CD4-positive, alpha-beta T cell treated with Interleukin-1 beta for 1 hour (primary cell): ENCODE measurements at places on chromosomes 2 and 18.

DNA sequence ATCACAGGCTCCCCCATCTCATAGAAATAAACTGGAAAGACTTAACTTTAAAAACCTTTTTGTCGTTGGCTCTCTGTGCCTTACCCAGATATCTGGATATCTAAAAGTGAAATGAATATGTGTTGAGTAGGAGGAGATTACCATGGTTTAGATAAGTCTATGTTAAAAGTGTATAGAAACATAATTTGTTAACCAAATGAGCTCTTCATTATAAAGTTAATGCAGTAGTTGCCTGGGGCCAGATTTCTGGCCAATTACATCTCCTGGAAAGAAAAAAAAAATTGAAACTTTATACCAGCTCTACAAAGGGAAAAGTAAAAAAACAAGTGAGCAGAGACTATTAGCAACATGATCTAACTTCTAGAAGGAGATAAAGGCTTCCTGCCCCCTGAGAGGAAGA, 259.6 kb upstream of the UBE2E3 start:
- DNase-seq: no peak

DNA sequence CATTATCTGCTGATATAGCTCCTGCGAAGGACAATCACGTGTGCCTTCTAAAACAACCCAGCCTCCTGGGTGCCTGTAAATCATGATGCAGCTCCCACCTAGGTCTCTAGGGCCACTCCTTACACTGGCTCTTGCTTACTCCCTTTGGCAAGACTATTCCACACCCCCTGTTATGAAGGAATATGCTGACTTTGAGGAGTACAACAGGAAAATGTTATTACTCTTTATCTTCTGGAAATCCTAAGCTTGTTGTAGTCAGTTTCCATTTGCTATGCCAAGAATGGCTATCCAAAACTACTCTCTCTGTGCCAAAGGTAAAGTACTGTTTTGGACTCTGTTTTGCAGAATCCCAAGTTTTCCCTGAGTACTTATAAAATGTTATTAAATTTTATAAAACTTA, 7.7 kb downstream of the SGO2 start:
- no peak for DNase-seq

DNA sequence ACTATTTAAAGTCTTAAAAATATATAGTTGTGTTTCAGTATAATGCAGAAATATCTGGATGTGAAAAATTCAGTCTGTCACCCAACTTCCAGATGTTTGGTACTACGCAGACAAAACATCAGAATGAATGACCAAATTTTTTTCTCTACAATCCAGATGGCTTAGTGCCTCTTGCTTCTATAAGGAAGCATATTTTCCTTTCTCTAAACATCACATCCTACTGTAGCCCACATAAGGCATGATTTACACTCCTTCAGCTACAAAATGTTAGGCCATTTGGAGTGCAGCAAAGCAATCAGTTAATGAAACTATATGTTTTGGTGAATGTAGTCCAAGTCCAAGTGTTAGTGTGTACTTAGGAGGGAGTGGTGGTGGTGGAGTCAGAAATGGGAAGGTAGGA, 162.9 kb upstream of the SIX2 start:
- no peak for DNase-seq

GRCh38 chr2:38959938-38960608, 70.4 kb downstream of the ARHGEF33 start:
- peak; percentile 80 for DNase-seq

GRCh38 chr2:128379021-128380015, 60.6 kb upstream of the HS6ST1 start:
- no peak for DNase-seq

DNA sequence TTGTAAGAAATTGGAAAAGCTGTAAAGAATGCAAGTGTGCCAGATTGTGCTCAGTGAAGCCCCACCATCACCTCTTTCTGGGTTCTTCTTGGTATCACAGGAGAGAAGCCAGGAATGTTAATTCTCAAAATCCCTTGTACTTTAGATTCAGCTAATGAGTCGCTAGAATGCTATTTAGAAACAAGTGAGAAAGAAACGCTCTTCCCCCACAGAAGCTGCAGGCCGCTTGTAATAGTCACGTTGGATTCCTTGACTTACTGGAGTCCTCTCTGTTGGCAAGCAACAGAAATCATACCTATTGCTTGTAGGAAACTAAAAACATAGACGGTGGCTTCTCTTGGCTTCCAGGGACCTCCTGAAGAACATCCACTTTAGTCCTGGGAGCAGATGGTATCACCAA, 375.6 kb upstream of the LRATD1 start:
- DNase-seq: no peak

- no peak for DNase-seq
Measured at GRCh38 chr2:9163306-9164111, 43.1 kb upstream of the ASAP2 start.
